Sciatic nerve (tissue), 2 donors: ENCODE measurements at places on chromosomes 4 and X. TPM values are rescaled to one million over a fixed set of nuclear protein-coding genes. Genes with fewer than 3 reads are reported as not detected.

Gene TLR2
- 35.2 TPM for total RNA-seq

Gene POF1B
- total RNA-seq, result 0.18 TPM

Gene GABRB1
- total RNA-seq, result not detected

Gene PAK3
- 49.4 TPM for total RNA-seq

Gene NPNT
- 39.4 TPM for total RNA-seq

Gene CDKL2
- total RNA-seq, result 2.4 TPM

Gene RTL9
- 0.09 TPM for total RNA-seq

Gene RAB40A
- 1.2 TPM for total RNA-seq

Gene SATL1
- total RNA-seq, result not detected

Gene NLRP2B
- 0.13 TPM for total RNA-seq

Gene SSX1
- total RNA-seq, result not detected

Gene XAGE2
- 1.7 TPM for total RNA-seq

Gene MAGEC1
- total RNA-seq, result not detected

Gene SCML2
- total RNA-seq, result 1.4 TPM

Gene EMCN
- 58.5 TPM for total RNA-seq

Gene MUC7
- total RNA-seq, result not detected

Gene DIAPH2
- total RNA-seq, result 34.5 TPM

Gene VCX2
- not detected for total RNA-seq

Gene STBD1
- 3.9 TPM for total RNA-seq

Gene HTRA3
- total RNA-seq, result 23.7 TPM

Gene SLC10A4
- not detected for total RNA-seq

Gene MAGEA2
- total RNA-seq, result not detected

Gene FGB
- total RNA-seq, result not detected

Gene RAB9A
- total RNA-seq, result 27.2 TPM

Gene TMSB15C
- total RNA-seq, result 2.4 TPM

Gene RIPPLY1
- total RNA-seq, result 0.40 TPM

Gene MAPK10
- total RNA-seq, result 42.3 TPM

Gene BEX2
- total RNA-seq, result 2.6 TPM

Gene RGN
- total RNA-seq, result 6.0 TPM

Gene SPIN3
- total RNA-seq, result 24.5 TPM

Gene PGAM4
- total RNA-seq, result not detected

Gene CT45A3
- total RNA-seq, result not detected

Gene CPLX1
- 11.6 TPM for total RNA-seq

Gene SH3D19
- 155 TPM for total RNA-seq

Gene SMARCA1
- total RNA-seq, result 50.3 TPM

Gene CXCL11
- total RNA-seq, result 1.2 TPM

Gene MAB21L2
- total RNA-seq, result 0.13 TPM

Gene BCAP31
- 124 TPM for total RNA-seq

Gene CRMP1
- total RNA-seq, result 0.49 TPM

Gene IL13RA1
- 55.9 TPM for total RNA-seq
